ENCODE measurements at places on chromosomes 12 and 14.

DNA sequence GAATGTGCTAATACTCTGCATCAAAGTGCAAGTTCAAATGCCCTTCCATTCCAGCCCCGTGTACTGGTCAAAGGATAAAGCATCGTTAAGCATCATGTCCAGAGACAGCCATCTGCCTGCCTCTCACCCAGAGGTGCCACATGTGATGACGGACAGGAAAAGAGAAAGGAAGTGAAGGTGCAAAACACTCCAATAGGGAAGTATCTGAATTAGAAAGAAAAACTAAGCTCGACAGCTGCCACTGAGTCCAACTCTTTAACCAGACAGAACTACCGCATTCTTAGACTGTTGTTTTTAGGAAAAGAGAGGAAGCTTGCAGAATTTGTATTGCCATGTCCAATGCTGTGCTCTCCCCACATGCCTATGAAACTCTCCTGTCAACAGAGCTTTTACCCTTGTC lies 465.0 kb upstream of the SOX5 start:
- no peak for DNase-seq

DNA sequence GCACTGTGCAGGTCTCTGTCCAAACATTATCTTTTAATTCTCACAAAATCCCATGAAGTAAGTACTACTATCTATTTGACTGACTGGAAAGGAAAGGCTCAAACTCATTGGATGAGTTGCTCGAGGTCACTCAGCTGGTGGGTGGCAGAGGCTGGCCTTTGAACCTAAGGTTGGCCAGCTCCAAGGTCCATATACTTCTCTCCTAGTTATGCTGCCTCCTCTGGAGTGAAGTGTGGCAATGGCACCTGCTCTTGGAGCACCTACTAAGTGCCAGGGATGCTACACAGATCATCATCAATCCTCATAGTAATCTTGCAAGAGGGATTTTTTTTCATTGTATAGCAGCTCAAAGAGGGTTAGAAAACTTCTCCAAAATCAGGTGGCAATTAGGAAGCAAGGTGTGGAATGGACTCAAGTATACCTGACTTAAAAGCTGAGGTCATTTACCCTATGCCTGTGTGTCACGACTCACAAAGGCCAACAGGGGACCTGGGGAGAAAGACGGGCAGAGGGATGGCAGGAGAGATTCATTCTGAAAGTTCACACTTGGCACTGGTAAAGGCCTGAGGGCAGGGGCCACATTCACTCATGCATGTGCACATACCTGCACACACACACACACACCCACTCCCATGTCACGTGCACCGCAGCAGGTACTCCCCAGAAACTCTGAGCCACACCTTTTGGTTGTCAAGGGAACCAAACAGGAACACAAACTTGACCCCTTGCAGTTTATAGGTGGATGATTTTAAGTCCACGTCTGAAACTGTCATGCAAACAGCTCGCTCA lies 146.4 kb downstream of the FOXN3 start:
- DNase-seq, result no peak

- DNase-seq, result no peak
Observed at GRCh38 chr14:51630987-51631386, 20.7 kb upstream of the FRMD6 start.

GRCh38 chr14:78566026-78566858 lies 396.1 kb downstream of the NRXN3 start:
- peak; percentile 59 for DNase-seq

DNA sequence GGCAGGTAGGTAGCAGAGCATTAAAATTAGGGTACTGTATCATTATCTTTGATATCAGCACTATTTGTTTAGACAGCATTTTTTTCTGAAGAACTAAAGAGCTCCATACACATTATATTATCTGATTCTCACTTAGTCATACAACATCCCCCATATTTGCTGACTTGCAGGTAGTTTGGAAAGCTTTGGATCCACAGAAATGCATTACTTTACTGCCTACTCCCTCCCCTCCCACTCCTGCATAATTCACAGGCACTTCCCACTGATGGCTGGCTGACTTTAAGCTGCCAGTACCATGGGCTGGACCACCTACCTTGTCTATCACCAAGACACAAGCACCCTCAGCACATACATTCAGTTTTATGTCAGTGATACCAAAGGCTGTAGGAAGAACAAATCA lies 110.4 kb downstream of the SLC8A3 start:
- no peak for DNase-seq

DNA sequence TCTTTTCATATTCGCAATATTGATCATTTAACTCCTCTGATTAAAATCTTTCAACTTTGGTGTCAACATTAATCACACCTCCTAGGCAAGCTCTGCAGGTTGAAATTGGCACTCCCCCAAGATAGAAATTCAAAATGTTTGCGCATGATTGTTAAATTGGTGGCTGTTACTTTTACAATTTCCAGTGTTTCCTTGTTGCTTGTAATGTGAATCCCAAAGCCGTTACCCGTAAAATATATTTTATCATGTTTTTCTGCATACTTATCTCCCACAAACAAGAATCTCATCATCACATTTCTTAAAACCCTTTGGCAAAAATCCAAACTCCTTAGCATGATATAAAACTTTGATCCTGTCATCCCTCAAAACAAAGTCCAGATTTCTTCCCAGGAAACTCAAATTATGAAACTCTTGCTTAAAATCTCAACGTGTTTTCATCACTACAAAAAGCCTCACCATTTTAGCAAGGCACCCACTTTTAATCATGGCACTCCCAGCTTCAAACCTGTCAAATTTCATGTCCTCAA lies 14.7 kb downstream of the RTL1 start:
- DNase-seq, result no peak

DNA sequence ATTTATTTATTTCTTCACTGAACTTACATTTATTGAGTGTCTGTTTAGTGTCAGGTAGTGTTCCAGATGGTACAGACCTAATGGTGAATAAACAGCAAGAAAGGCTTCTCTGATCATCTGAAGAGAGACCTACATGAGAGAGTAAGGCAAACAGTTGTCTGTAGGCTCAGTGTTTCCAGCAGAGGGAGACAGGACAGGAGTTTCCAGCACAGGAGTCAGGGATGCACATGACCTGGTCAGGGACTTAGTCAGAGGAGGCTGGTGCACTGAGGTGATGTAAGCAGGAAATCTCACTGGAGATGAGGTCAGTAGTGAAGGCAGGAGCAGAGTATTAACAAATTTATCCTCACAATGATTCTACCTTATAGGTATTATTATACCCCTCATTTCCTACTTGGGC lies 233.2 kb downstream of the MDGA2 start:
- no peak for DNase-seq

GRCh38 chr14:60773558-60773957 lies 39.0 kb downstream of the MNAT1 start:
- no peak for DNase-seq

GRCh38 chr14:70685474-70686197 lies 43.9 kb downstream of the TTC9 start:
- no peak for DNase-seq

DNA sequence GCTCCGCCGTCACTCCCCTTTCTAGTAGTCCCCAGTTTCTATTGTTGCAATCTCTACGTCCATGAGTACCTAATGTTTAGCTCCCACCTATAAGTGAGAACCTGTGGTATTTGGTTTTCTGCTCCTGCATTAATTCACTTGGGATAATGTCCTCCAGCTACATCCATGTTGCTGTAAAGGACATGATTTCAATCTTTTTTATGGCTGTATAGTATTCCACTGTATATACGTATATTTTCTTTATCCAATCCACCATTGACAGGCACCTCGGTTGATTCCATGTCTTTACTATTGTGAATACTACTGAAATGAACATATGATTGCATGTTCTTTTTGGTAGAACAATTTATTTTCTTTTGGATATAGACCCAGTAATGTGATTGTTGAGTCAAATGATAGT lies 114.7 kb downstream of the ANKS1B start:
- DNase-seq, result no peak

GRCh38 chr12:105318651-105319483 lies 11.6 kb upstream of the C12orf75 start:
- DNase-seq, result no peak
